Naive thymus-derived CD4-positive, alpha-beta T cell (primary cell): ENCODE measurements at places on chromosomes 6 and 20. TPM values are rescaled to one million over a fixed set of nuclear protein-coding genes. Genes with fewer than 3 reads are reported as not detected.

GRCh38 chr20:63293456-63293855 lies 470 bp downstream of the COL20A1 start:
- DNase-seq, result no peak

GRCh38 chr6:79048611-79049010 lies 29.4 kb downstream of the PHIP start:
- DNase-seq, result no peak

DNA sequence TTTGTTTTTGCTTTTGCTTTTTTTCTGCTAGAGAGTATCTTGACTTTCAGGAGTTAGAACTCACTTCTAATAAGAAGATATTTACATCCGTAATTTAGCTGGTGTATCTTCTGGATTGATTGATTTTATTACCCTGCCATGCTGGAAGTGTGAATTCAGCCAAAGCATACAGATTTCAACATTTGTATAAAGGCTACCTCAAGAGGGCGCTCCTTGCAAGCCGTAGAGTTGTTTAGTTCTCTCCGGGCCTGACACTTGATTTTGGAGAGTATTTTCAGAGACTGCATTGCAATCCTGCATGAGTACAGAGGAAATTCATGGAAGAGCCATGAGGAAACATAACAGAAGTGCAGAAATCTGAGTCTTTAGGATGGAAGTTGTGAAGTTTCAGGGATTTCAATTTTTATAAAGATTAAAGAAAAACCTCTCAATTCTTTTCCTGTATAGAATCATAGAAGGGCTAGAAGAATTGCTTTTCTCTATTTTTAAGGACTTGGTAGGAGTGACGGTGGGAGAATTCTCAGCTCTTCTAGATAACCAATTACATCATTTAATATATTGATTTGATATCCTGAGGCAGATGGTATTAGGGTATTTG lies 66.7 kb upstream of the TIAM2 start:
- DNase-seq, result peak; percentile 45

- no peak for DNase-seq
Measured at GRCh38 chr6:95546148-95546547, 31.2 kb upstream of the MANEA start.

DNA sequence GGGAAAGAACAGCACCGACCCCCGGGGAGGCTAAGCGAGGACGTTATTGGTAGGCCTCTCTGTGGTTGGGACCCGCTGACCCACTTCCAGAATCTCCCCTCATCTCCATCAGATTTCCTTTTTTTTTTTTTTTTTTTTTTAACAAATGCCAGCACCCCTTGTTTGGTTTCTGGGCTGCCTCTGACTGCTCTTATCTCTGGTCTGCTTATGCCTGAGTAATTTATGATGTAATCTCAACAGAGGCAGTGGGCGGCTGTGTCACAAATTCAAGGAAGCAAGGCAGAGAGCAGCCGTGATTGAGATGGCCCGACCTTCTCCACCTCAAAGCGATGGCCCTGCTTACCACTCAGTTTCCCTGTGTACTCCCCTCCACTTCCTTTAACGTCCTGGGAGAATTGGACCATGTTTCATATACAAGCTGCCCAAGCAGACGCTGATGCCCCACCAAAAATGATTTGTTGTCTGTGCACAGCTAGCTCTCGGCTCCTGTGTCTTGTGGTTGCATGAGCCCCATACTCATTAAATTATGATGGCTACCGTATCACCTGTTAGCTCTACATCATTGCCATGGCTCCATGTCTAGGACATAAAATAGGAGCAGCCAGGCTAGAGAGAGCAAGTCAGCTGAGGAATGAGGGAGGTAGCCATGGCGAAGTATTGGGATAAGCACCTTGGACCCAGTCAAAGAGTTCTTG lies 98.1 kb downstream of the ZNF217 start:
- no peak for DNase-seq

DNA sequence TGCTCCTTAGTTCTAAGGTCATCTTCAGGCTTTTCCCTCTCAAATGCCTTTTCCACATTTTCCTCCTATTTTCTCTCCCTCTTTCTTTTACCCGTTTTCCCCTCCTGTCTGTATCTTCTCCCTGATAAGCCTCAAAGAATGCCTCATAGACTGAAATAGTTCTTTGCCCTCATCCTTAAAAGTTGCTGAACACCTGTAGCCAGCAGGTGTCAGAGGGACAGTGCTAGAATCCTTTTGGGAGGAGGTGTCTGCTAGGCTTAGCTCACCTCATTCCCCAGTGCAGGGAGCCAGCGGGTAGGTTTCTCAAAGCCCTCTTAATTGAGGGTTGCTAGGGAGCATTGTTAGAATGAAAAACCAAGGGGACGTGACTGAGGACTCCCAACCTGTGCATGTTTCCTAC lies 204.0 kb downstream of the TSHZ2 start:
- no peak for DNase-seq

- DNase-seq, result no peak
Measured at GRCh38 chr6:4577406-4577805, 198.8 kb upstream of the CDYL start.

DNA sequence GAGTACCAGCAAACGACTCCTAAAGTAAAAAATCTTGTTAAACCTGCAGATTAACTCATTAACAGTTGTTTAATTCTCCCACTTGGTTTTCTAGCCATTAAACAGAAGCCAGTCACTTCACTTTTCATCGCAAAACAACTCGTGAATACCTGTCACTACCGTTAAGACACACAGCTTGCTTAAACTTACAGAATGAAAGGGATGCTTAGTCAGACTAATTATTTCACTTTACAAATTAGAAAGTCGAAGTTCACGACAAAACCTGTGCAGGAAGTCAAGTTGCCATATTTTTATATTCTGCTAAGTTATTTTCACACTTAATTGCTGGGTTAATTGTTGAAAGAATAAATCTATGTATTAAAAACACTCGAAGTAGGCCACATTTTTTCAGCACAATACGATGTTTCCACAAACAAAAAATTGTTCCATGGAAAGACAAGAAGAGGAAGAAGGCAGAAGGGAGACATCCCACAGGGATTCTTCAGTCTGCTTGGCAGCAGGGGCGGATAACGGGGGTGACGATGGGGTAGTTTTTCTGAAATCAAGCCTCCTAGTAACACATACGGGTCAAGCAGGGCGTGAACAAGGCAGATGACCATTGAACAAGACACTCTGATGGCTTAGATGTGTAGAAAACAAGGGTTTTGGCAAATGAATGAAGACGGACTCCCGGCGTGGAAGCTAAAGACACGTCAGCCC lies 933 bp downstream of the SSR1 start:
- DNase-seq, result no peak

GRCh38 chr6:85551264-85551663 lies 42.4 kb downstream of the SNX14 start:
- no peak for DNase-seq

DNA sequence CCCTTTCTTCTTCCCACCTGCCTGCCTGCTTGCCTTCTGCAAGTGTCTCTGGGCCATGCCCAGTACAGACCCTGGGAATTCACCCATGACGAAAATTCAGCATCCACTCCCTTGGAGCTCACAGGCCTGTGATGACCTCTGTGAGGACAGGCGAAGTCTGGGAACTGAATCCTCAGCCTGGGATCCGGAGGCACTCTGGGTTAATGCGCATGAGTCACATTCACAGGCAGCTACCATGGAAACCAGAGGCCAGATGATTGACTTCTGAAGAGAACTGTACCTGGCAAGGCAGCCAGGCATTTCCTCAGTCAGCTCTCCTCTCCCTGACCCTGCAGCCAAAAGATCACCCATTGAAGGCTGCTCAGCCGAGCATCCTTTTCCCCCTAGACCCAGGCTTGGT lies 41.0 kb downstream of the SLC9A8 start:
- DNase-seq, result no peak

- no peak for DNase-seq
Measured at GRCh38 chr20:53104884-53105283, 132.7 kb downstream of the TSHZ2 start.

DNA sequence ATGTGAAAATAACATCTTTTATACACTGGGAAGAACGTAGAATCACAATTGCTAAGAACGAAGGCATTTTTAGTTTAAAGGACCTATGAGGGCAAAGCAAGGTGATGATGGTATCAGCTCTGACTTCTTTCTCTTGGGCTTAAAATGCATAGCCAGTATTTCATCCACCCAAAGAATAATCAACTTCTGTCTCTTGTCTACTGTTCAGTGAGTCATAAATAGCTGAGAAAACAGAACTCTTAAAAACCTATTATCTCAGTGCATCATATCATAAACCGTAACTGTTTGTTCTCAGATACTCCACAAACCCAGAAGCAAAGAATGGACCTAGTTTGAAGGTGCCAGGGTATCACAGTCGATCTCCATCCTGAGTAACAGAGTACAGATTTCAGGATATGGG lies 5.2 kb downstream of the PHF10 start:
- no peak for DNase-seq

- no peak for DNase-seq
Measured at GRCh38 chr20:4613184-4613583, 108.5 kb upstream of the PRND start.

DNA sequence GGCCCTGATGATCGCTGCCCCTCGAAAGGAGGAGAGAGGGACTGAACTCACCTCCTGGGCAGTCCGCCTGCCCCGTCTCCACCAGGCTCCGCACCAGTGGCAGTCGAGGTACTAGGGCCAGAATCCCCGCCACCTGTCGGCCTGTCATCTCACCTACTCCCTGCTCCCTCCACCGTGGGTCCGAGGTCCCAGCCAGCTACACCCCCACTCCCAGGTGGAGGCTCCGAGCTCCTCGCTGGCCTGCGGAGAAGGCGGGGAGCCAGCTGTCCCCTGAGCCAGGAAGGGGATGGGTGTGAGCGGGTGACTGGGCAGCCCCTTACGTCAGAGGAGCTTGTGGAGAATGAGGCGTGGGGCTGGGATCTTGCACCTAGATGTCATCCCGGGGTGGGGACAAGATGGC lies 1066.5 kb upstream of the MANEA start:
- no peak for DNase-seq

- DNase-seq, result no peak
Measured at GRCh38 chr6:132932588-132932987, 118.2 kb downstream of the RPS12 start.

DNA sequence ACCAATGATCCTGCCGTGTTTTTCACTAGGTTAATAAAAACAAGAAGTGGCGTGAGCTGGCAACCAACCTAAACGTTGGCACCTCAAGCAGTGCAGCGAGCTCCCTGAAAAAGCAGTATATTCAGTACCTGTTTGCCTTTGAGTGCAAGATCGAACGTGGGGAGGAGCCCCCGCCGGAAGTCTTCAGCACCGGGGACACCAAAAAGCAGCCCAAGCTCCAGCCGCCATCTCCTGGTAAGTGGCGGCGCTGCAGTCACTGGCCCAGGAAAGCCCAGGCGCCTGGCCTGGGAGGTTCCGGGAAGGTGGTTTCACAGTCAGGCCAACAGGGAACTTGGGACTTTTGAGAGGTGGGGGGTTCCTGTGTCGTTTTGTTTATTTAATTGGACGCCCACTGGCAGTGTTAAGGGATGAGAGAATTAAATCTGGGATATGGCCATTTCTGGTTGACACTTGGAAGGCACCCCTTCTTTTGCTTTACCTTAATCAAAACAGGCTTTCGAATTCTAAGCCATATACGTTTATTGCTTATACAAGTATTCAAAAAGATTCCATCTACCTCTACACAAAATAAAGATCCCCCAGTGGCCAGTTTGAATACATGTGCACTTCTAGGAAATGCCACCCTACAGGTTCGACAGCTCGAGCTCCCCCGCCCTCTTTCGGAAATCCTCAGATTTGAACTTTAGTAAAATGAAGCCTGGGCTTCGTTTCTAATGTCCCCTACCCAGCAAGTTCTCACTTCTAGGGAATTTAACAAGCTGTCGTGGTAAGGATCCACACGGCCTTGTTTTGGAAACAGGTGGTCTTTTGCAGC lies 138.9 kb downstream of the TMEM242 start:
- peak; percentile 57 for DNase-seq

NMBR gene
- total RNA-seq, result not detected

COL21A1 gene
- not detected for total RNA-seq

CRISP3 gene
- total RNA-seq, result not detected

TPBG gene
- total RNA-seq, result not detected

TENT5A gene
- total RNA-seq, result 0.80 and 1.3 TPM in 2 replicates

ADTRP gene
- 25.9 TPM for total RNA-seq

PDE7B gene
- 1.7 TPM for total RNA-seq

COL9A1 gene
- not detected for total RNA-seq

PRRT1 gene
- 0.31 TPM in 1 of 2 replicates, not detected in the other for total RNA-seq

BPIFB2 gene
- total RNA-seq, result not detected

ADGRG6 gene
- 0.24 TPM for total RNA-seq
